ENCODE measurements at places on chromosomes 6 and 20.

GRCh38 chr6:36349240-36349639, 12.6 kb upstream of the BNIP5 start:
- peak; percentile 83 for DNase-seq

- no peak for DNase-seq
These were observed 220.4 kb upstream of the ZNF217 start for GRCh38 chr20:53814060-53814459.

- no peak for DNase-seq
These were observed 47.9 kb upstream of the KCNK16 start for GRCh38 chr6:39370390-39370789.

GRCh38 chr6:88167352-88167937, 1.3 kb upstream of the CNR1 start:
- DNase-seq = peak; percentile 31

GRCh38 chr6:32332433-32332832, 39.3 kb downstream of the TSBP1 start:
- DNase-seq = no peak

DNA sequence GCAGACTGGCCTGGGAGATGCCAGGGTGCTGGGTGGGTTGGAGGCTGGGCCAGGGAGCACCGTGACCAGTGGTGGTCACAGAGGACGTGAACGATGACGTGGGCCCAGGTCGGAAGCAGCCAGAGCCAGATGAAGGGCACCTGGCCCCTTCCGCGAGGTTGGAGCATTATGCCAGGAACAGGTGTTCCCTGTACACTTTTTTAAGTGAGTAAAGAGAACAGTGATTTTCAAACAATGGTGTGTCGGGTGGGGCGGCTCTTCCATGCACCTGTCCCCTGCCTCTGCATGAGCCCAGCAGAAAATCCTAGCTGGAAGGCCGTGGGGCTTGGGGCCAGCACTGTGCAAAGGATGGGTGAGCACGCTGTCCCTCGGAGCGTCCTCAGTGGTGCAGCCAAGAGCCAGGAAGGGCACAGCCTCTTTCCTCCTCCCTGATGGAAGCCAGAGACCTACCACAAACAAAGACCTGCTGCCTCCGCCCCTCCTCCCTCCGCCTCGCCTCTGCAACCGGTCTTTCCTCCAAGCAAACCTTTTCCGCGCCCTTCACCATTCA, 350.5 kb downstream of the ZFAND3 start:
- peak; percentile 66 for DNase-seq

- no peak for DNase-seq
These were observed 83.6 kb downstream of the THBS2 start for GRCh38 chr6:169169941-169170582.

DNA sequence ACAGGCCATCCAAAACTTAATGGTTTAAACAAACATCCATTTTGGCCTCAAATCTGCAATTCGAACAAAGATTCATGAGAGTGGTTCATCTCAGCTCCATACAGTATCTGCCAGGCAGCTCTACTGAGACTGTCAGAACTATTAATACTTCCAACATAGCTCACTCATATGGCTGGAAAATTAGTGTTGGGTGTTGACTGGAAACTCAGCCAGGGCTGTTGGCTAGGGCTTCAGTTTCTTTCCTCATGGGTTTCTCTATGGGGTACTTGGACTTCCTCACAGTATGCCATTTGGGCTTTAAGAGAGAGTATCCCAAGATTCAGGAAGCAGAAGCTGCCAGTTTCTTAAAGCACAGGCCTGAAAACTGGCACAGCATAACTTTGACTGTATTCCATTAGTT, 240.3 kb downstream of the TPBG start:
- DNase-seq = no peak

DNA sequence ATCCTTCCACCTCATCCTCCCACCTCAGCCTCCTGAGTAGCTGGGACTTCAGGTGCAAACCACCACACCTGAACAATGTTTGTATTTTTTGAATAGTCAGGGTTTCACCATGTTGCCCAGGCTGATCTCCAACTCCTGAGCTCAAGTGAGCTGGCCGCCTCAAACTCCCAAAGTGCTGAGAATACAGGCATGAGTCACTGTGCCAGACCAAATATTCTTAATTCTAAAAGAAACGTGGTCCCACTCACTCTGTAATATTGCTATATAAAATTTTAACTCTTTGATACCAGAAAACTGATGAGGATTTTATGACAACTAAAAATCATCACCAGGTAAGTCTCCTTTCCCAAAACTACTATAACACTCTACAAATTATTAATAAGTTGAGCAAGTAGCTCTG, 716.8 kb upstream of the GJE1 start:
- DNase-seq = no peak

DNA sequence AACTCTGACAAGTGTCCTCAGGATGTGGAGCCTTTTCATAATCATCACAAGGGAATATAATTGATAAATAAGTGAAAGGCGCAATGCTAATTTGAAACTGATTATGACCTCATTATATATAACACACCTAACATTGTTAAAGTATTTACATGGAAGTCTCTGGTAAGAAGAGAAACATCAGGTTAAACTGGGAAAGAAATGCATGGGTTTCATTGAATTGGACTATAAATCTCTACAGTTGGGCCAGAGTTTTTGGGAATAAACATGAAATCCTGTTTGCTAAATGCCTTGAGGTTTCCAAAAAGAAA, 1.0 kb upstream of the SGK1 start:
- no peak for DNase-seq

DNA sequence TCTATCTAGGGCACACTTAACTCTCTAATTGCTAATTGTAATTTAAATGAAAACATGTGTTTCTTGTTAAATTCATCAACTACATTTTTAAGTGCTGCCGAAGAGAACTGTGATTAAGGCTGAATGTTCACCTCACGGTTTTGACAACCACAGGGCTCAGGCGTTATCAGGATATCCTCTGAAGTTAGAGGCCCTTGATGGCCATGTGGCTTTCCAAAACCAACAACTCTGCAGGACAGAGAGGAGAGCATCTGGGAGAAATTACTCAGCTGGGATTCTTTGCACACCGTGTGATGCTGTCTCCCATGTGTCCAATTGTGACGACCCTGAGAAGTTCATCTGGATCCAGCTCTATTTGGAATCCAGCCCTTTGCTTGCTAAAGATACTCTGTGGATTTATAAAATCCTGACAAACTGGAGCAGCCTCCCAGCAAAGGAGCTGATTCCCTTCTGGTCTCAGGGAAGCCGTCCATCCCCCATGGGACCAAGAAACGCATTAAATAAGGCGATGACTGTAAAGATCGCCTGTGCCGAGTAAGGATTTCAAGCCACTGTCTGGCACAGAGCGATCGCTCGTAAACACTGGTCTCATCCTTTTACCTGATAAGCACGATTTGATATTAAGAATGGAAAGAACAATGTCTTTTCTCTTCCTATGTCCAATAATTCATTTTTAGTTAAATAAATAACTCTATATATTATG, 401.1 kb downstream of the CD83 start:
- DNase-seq = no peak

DNA sequence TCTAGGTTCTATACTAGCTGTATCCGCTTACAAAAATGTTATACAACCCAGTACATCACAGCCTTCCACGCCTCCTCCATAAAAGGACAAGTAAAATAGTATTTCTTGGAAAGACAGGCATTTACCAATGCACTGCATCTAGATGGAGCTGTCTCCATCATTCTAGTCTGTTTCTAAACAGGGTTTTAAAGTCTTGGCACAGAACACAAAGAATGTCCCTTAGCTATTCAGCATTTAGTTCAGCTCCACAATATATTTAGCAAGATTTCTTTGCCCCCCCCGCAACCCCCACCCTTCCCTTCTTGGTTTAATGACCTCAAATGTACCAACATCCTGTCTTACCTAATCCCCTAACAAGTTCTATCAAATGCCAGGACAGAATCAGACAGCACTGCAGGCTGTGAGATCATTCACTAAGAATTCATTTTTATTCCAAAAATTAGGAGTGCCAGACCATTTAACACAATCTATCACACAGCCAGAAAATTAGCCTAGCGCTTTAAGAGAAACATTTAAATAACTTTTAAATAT, 198.6 kb downstream of the BACH2 start:
- no peak for DNase-seq

DNA sequence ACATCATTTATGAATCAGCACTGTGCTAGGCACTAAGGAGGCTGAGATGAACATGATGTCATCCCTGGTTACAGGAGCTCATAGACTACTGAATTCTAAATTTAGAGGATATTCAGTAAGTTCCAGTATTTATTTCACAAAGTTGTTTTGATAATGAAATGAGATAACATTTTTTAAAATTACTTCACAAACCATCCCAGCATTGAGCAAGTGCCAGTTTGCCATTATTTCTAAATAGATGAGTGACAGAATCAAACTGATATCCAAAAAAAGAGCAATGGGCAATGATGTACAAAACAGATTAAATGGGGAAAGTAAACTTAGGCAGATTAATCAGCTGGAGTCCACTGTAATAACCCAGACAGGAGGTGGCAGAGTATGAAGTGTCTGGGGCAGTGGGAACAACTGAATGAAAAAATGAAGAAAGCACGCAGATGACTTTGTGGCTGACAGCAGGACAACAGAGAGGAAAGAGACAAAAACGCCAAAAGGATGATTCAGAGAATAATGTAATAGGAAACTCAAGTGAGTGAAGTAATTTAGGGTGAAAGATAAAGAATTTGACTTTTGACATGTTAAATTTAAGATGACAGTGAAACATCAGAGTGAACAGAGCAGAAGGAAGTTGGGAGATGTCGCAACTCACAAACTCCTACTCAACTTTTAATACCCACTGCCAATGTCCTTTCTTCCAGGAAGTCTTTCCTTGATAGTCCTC, 70.2 kb downstream of the RCAN2 start:
- DNase-seq = no peak

- DNase-seq = no peak
These were observed 48.2 kb downstream of the PDYN start for GRCh38 chr20:1945660-1946059.

GRCh38 chr20:45407783-45408645, at the start of gene DBNDD2:
Gene DBNDD2 (plus strand): TSS chr20:45408289. CDS start chr20:45408468, 179 bp downstream.
- peak; percentile 41 for DNase-seq

DNA sequence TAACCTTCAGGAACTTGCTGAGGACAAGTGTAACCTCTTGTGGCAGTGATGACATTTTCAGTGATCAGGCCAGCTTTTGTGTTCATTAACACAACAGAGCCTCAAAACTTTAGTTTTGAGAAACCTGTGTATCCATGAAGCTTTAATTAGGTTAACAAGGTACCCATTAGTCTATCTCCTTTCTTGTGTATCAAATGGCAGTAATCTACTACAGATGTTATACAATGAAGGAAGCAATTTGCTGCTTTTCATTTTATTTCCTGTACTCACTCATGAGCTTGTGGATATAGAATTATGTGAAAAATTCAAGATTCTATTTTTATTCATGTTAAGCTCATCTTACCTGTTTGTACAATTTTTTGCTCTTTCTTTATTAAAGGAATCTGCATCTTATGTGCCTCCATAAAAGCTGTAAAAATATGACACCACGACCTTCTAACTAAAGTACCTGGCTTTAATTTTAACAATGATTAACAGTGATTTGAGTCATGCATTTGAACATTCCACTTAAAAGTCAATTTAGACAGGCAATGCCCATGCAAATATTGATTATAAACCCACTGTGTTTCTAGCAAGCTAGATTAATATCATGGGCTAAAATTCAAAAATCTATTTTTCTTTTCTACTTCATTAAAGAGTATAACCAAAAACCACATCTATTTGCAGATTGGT, 897.3 kb downstream of the KIF16B start:
- no peak for DNase-seq

DNA sequence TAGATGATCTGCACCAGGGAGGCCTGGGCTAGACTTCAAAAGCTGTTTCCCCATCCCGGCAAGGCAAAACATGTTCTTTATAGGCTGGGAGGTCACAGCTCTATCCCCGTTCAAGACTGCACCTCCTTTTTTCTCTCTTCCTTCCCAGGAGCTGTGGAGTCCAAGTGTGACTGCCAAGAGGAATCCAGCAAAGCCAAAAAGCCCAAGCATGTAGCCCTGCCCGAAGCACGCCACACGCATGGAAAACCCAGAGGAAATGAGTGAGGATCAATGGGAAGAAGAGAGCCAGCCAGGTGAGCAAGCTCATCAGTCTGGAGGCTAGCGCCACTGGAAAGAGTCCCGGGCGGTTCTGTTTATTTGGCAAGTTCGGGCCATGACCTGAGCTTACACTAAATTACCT, 240.4 kb downstream of the PRL start:
- DNase-seq = no peak

DNA sequence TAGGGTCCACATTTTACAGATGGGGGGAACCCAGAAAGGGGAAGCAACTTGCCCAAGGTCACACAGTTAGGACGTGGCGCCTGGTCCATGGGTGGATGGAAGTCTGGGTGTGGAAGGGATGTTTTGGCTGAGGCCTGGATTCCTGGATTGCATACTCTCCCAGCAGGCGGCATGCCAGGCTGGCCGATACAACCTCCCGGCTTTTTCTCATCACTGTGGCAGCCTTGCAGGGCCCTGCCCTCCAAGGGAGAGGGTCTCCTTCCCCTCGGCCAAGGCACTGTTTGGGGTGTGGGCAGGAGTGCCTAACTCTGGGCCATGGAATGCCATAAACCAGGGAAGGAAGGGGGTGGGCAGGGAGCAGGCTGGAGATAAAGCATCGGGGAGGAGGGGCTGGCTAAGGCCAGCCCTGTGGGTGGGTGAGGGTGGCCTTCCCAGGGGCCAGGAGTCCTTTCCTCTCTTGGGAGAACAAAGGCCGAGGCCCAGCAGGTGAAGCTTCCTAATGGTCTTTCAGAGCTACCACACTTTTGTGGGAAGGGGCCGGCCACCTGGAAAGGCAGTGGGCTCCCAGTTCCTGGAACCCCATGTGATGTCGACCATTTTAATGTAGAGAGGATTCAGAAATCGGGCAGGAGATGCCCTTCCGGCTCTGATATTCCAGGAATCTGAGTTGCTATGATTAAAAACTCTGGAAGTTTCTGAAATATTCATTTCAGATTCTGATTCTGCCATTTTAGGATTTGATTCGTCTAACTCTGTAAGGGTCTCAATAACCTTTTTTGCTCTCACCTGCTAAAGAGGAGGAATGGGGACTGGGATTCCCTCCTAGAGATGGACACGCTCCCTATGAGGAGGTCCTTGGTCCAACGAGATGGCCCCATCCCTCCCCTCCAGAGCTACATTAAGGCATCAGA, 4.2 kb downstream of the FOXS1 start:
- no peak for DNase-seq

GRCh38 chr6:108133594-108134179, 32.1 kb upstream of the NR2E1 start:
- DNase-seq = peak; percentile 54

DNA sequence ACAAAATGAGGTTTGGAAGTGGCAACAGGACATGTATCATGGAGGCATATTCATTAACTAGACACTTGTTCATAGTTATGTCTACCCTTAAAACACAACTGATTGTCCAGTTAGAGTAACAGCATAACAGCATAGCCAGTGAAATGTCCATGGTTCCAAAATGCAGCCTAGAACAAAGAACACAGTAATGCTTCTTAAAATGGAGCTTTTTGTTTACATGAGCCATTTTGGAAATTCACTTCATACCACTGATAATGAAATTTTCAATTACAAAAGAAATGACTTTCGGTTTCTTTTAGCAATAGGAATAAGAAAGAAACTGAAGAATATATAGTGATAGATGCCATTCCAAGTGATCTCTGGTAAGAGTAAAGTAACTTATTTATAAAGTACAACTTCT, 111.1 kb upstream of the DST start:
- DNase-seq = no peak

GRCh38 chr6:30819297-30819917, 64.9 kb upstream of the DDR1 start:
- DNase-seq = no peak

Measured in left colon (tissue), 2 donors.